ENCODE measurements at places on chromosomes 13 and 19.

DNA sequence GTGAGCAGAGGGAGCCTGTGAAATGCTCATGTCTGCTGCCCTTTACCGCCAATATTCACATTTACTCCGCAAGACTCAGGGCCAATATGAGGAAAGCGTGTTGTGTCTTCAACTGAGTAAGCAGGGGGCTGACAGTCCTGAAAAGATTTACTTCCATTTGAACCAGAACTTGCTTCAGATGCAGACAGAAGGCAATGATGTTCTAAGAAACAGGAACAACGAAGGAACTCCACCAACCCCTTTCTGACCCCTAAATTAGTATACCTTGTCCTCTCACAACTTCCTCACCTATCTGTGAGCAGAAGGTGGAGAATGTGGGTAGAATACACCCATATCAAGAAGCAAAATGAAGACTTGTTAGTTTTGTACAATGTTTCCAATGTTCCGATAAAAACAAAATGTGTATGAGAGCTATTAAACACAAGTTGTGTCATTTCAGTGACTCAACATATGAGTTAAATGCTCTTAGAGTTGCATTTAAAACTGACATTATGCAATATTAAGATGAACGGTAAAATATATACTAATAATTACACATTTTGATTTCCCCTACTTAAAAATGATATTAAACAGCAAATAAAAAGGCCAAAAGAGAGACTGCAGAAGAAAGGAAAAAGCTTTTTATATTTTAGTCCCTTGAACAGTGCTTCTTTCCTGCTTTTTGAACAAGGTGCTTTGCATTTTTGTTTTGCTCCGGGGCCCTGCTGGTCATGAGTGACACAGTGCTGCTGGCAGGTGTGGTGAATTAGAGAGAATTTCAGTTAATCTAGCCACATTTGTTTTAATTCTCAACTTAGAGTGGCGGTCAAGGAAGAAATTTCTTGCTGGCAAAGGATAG lies 16.0 kb downstream of the TMEM272 start:
- DNase-seq = no peak

GRCh38 chr19:11663181-11663591 lies 65.9 kb downstream of the ZNF627 start:
- no peak for DNase-seq

GRCh38 chr19:15324791-15325519 lies 7.4 kb downstream of the BRD4 start:
- no peak for DNase-seq

- DNase-seq = no peak
These were observed 4.3 kb upstream of the LRRC8E start for GRCh38 chr19:7883796-7884570.

GRCh38 chr13:50452756-50453155 lies 390.7 kb downstream of the DLEU7 start:
- no peak for DNase-seq

DNA sequence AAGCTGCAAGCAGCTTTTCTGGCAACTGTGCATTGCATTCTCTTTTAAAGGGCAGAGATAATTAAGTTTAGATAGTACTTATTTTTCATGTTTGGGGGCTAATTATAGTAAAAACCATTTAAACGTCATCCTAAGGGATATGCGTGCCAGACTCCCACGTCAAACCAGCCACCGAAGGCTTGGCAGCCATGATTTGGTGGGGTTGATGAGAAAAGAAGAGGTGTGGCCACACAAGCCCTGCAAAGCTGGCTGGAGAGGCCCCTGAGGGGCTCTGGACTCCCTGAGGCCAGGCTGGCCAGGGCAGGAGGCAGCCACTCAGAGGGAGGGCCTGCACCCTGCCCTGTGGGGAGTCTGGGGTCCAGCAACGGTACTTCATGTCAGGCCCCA lies 17.5 kb downstream of the PEPD start:
- DNase-seq = no peak

DNA sequence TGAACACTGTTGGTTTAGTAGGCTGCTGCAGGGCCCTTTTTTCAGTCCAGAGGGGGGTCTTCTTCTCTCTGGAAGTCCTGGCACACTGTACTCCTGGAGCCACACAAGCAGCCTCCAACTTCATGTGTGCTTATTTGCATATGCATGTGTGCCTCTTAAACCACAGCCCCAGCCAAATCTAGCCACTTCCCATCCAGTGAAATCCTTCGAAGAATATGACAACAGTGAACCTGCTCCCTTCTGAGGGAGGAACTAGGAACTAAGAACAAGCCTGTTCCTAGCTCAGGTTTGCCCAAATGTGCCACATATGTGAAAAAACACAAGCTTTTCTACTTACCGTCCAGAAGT lies 348.5 kb downstream of the FOXO1 start:
- no peak for DNase-seq

DNA sequence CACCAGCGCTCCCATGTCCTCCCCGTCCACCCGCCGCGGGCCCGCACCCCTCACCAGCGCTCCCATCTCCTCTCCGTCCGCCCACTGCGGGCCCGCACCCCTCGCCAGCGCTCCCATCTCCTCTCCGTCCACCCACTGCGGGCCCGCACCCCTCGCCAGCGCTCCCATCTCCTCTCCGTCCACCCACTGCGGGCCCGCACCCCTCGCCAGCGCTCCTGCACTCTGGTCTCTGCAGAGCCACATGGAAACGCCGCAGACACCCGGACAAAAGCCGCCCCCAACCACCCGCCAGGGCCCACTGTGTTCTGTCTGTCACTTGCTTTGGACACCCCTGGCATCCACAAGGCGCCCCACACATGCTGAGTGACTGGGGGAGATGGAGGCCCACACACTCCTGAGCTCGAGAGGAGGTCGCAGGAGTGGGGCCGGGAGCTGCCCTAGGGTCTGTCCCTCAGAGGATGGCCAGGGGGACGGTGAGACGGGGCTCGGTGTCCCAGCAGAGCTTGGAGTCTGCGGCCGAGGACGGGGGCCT lies 7.4 kb downstream of the CFD start:
- DNase-seq = no peak

- DNase-seq = no peak
These were observed 61.5 kb downstream of the B3GLCT start for GRCh38 chr13:31261241-31261640.

- DNase-seq = no peak
These were observed 3.6 kb downstream of the ADGRE1 start for GRCh38 chr19:6890938-6891337.

DNA sequence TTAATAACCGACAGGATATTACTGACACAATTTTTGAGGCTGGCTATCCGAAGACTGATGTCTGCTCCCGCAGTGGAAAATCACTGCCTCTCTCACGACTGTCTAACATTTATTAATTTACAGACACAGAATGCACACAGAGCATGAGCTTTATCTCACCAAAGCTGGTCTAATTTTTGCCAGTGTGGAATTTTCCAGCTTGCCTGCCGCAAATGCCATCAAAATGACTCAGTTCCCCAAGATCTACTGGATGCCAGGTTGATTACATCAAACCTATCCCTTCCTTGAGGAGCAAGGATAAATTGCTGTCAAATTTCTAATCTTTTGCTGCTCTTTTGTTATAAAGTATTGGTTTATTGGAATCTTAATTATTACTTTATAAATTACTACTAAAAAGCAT lies 1775.1 kb upstream of the PCDH20 start:
- no peak for DNase-seq

- no peak for DNase-seq
These were observed 1.7 kb downstream of the COL4A2 start for GRCh38 chr13:110308656-110309359.

GRCh38 chr13:50697746-50698539 lies 145.5 kb downstream of the DLEU7 start:
- DNase-seq = no peak

DNA sequence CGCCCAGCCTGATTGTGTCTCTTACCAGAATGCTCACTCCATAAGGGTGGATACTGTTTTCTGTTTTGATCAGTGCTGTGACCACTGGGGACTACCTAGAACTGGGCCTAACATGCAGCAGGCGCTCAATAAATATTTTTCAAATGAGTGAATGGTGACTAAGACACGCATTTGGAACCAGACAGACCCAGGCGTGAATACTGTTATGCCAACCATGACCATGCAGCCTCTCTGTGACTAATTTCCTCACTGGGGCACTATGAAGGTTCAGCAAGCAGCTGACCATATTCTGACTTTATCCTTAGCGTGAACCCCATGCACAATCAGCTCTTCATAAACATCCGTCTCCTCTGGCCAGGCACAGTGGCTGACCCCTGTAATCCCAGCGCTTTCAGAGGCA lies 13.0 kb upstream of the SPC24 start:
- DNase-seq = no peak

GRCh38 chr13:97478247-97478646 lies 44.3 kb downstream of the RAP2A start:
- no peak for DNase-seq

DNA sequence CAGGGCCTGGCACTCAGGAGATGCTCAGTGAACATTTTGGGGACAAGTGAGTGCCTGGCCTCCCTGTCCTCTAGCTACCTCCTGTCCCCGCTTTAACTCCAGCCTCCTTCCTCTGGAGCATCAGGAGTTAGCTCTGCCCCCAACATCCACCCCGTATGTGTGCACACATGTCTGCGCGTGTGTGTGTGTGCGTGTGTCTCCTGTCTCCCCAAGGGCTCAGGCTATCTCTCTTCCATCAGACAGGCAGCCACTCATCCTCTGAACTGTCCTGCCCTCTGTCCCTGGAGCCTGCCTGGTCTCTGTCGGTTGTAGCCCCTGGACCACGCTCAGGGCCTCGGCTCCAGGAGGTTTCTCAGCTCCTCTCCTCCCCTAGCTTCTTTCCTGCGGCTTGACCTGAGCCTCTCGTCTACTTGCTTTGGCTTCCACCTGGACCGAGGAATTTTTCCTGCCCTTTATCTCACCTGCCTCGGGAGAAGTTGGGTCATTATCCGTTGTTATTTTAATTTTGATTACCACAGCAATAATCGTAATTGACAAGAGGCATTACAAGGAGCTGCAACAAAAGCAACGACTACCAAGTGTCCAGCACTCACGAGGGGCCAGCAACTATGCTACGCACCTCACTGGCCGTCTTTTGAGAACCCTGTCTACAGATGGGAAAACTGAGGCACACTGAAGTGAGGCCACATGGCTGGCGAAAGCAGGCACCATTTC lies 32.0 kb upstream of the ASF1B start:
- DNase-seq = no peak

DNA sequence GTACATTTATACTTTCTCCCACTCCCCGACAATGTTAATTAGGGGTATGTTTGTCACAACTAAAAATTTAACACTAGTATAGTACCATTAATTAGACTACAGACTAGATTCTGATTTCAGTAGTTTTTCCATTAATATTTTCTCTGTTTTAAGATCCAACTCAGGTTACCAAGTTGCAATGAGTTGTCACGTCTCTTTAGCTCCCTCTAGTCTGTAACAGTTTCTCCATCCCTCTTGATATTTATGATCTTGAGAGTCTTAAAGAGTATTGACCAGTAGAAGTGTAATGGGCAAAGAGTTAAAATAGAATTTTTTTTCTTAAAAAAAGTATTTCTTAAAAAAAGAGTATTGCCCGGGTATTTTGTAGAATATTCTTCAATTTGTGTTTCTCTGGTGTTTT lies 598.1 kb downstream of the TBC1D4 start:
- DNase-seq = no peak

GRCh38 chr13:80447747-80448146 lies 106.8 kb upstream of the SPRY2 start:
- no peak for DNase-seq

DNA sequence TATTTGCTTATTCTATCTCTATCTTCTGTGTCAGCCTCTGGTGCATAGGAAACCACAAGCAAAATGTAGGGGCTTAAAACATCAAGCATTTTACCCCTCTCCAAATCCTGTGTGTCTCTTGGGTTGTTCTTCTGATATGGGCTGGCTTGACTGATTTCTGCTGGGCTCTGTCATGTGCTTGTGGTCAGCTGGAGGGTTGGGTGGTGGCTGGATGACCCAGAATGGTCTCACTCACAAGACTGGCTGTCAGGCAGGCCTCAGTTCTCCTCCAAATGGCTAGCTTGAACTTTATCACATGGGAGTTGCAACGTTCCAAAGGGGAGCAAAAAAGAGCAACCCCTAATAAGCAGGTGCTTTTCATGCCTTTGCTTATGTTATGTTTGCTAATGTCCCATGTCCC lies 9.6 kb upstream of the LYPD5 start:
- DNase-seq = no peak

DNA sequence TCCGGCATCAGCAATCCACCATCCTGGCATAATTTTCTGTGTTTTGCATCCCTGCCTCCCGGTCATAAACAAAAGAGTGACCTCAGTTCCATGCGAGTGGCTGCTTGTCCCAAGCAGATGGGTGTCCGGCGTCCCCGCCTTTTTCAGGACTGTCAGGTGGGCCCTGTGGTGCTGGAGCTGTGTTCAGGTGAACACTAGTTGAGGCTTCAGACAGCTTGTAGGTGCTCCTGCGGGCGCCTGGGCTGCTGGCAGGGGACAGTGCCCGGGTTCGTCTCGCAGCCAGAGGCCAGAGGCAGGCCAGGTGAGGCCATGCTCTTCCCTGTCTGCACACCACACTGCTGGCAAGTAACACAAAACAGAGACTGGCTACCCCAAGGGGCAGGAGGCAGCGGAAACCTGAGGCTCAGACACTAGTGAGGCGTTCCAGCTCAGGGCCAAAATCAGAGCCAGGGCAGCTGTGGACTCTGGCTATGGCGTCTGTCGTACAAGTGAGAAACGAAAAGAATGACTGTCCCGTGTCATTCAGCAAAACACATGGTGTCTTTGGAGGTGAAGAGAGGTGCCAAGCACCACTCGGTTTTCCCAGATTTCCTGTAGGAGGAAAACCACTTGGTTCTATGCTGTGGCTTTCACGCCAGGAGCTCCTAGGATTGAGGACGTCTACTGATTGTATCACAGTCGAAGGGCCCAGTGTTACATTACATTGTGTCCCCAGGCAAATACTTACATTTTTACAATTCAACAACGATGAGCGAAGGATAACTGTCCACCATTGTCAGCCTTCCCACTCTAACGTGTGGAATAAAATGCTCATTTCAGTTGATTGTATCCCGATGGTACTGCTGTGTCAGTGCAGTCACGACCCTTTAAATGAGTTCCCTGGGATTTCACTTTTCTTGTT lies 104.0 kb downstream of the ATP11A start:
- no peak for DNase-seq

DNA sequence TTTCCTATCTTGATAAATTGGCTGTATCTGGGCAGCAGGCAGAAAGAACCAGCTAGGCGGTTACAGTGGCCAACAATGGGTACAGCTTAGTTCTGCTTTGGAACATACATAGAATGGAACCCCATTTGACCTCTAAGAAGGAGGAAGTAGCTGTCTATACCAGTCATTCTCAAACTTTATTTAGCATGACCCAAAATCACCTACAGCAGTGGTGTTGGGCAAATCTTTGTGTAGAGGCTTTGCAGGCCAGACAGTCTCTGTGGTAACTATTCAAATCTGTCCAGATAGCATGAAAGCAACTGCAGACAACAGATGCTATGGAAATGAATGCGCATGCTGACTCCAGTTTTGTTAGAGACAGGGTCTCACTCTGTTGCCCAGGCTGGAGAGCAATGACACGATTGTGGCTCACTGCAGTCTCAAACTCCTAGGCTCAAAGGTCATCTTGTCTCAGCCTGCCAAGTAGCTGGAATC lies 12.0 kb upstream of the KCNC3 start:
- DNase-seq = no peak
